Vagina (tissue), 2 donors: ENCODE measurements at places on chromosomes 6 and 20.

- no peak overlapping the region for H3K27ac ChIP-seq
- H3K36me3 ChIP-seq: no peaks in the 10 kb centered on the region
- no peak overlapping the region for H3K4me3 ChIP-seq
- DNase-seq: no peak
These were observed 122.2 kb downstream of the KIF16B start for GRCh38 chr20:16451001-16451400.

- H3K36me3 ChIP-seq: no peaks in the 10 kb centered on the region
- DNase-seq: no peak
- H3K27ac ChIP-seq: no peak overlapping the region
These were observed 34.9 kb upstream of the LOC128125822 start for GRCh38 chr6:63537201-63537958.

- no peaks in the 10 kb centered on the region for H3K36me3 ChIP-seq
- H3K27me3 ChIP-seq: no peaks in the 10 kb centered on the region
- no peak overlapping the region for H3K4me3 ChIP-seq
- no peak for DNase-seq
- H3K27ac ChIP-seq: no peak overlapping the region
- no peaks in the 10 kb centered on the region for H3K4me1 ChIP-seq
These were observed 165.3 kb downstream of the CDH4 start for GRCh38 chr20:61417221-61417941.

DNA sequence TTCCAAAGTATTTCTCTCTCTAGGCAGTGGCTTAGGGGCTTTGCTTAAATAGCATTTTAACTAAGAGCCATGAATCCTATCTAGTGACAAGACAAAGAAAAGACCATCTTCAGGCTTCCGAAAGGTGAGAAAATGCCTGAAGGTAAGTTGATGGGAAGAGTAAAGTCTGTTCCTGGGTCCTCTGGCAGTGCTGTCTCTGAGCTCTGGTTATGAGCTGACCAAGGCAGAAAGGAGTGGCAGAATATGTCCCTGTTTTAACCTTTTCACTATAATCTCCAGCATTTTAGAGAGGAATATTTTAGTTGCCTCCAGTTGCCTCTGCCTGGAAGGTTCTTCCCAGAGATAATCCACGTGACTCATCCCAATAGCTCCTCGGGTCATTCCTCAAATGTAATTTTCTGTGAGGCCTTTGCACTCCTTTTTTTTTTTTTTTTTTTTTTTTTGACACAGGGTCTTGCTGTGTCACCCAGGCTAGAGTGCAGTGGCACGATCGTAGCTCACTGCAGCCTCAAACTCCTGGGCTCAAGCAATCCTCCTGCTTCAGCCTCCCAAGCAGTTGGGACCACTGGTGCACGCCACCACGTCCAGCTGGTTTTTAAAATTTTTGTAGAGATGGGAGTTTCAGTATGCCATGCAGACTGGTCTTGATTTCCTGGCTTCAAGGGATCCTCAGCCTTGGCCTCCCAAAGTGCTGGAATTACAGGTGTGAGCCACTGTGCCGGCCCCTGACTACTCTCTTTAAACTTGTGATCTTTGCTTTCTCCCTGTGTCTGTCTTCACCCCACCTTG is 3.7 kb upstream of the ARMH2 start:
- no peaks in the 10 kb centered on the region for H3K4me1 ChIP-seq
- H3K4me3 ChIP-seq: no peak overlapping the region
- no peak overlapping the region for H3K27ac ChIP-seq
- peaks cover 9% of the 10 kb centered on the region for H3K36me3 ChIP-seq

DNA sequence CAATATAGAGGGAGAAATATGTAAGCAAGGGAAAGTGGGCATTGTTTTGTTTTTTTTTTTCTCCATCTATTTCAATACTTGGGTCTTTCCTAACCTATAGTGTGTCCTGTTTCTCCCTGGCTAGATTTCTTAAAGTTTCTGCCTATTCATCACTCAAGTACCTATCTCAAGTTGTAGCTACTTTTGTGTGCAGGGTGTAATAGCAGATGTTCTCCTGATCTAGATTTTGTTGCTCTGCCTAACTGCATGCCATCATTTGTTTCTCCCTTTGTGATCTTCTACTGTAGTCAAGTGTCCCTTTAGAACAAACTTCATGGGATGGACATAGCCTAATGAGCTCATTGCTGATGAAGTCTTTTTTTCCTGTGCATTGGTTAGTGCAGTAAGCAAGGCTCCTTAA is 45.8 kb downstream of the TOP1 start:
- no peak overlapping the region for H3K27ac ChIP-seq
- H3K27me3 ChIP-seq: no peaks in the 10 kb centered on the region
- no peak for DNase-seq
- peaks cover 74% of the 10 kb centered on the region for H3K4me1 ChIP-seq
- H3K36me3 ChIP-seq: no peaks in the 10 kb centered on the region
- H3K4me3 ChIP-seq: no peak overlapping the region

DNA sequence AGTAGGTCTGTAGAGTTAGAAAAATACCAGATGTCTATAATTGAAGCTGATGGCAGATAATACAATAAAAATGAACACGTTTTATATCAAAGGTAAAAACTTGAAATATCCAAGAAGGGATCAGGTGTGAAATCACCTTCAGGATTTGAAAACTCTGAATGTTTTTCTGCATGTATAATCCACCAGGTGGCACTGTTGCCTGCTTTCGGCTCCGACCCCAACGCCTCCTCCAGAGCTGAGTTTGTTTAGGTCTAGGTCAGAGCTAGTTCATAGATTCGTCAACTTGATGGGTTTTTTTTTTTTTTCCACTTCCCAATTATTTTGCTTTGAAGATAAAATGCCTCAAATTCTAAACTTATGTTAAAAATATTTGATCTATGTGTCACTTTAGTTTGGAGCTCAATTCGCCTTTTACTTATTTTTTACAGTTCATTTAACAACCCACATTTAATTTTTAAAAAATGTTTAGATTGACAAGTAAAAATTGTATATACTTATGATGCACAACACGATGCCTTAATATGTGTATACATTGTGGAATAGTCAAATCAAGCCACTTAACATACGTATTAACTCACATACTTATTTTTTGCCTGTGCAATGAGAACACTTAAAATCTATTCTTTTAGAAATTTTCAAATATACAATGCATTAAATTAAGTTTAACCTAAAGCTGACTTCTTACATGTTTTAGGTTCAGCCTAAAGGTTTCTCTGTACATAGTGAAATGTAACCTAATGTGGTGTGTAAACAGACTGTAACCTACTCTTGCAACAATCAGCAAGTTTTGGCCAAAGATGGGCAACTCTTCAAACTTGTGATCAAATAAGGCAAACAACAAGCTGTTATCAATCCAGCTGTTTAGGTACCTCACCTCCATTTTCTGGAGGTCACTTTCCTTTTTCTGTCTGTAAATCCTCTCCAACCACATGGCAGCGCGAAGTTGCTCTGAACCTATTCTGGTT is 39.4 kb upstream of the ENPP4 start:
- no peak overlapping the region for H3K4me3 ChIP-seq
- no peaks in the 10 kb centered on the region for H3K36me3 ChIP-seq
- no peak for DNase-seq
- no peaks in the 10 kb centered on the region for H3K27me3 ChIP-seq
- H3K4me1 ChIP-seq: no peaks in the 10 kb centered on the region

- no peak overlapping the region for H3K27ac ChIP-seq
- H3K4me3 ChIP-seq: no peak overlapping the region
- no peak for DNase-seq
- no peaks in the 10 kb centered on the region for H3K36me3 ChIP-seq
- H3K4me1 ChIP-seq: no peaks in the 10 kb centered on the region
These were observed 103.6 kb downstream of the PAX1 start for GRCh38 chr20:21808863-21809664.

GRCh38 chr6:131958542-131959470 is 7.6 kb upstream of the CCN2 start:
- peaks cover 7% of the 10 kb centered on the region for H3K4me1 ChIP-seq
- DNase-seq: no peak
- H3K27me3 ChIP-seq: no peaks in the 10 kb centered on the region

GRCh38 chr6:108350528-108350927 is 55.7 kb downstream of the AFG1L start:
- H3K4me1 ChIP-seq: no peaks in the 10 kb centered on the region
- no peaks in the 10 kb centered on the region for H3K36me3 ChIP-seq
- H3K4me3 ChIP-seq: no peak overlapping the region
- DNase-seq: no peak
- no peaks in the 10 kb centered on the region for H3K27me3 ChIP-seq

- no peaks in the 10 kb centered on the region for H3K36me3 ChIP-seq
- no peak overlapping the region for H3K4me3 ChIP-seq
- peaks cover 15% of the 10 kb centered on the region for H3K4me1 ChIP-seq
- H3K27me3 ChIP-seq: no peaks in the 10 kb centered on the region
These were observed 202.5 kb upstream of the GMDS start for GRCh38 chr6:2447931-2448330.

GRCh38 chr6:99618649-99619408 is 12.2 kb downstream of the PRDM13 start:
- H3K27ac ChIP-seq: no peak overlapping the region
- DNase-seq: no peak
- no peak overlapping the region for H3K4me3 ChIP-seq
- peaks cover 11% of the 10 kb centered on the region for H3K4me1 ChIP-seq

DNA sequence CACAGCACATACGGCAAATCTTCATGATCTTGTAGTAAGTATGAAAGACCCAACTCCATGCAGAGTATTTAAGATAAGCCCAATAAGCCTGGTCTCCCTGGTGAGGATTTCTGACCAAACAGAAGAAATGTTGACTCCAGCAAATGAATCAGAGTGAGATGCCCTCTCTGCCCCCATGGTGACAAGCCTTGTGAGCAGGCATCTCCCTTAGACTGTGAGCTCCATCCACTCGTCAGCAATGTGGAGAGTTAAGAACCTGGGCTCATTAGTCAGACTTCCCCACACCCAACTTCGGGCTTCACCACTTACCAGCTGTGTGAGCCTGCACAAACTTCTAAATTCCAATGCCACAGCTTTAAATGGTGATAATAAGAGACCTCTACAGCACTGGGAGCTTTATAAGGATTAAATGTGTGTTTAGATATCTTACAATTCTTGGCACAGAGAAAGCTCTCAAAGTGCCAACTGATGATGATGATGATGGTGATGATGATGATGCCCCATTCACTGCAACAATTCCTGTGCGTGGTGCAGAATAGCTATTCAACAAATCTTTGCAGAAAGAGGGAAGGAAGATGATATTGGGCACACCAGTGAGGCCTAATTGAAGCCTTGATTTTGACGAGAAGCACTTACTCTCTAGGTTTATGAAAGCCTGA is 253.4 kb upstream of the TAB2 start:
- H3K27ac ChIP-seq: no peak overlapping the region
- no peak overlapping the region for H3K4me3 ChIP-seq
- H3K36me3 ChIP-seq: no peaks in the 10 kb centered on the region
- H3K27me3 ChIP-seq: no peaks in the 10 kb centered on the region
- DNase-seq: no peak
- H3K4me1 ChIP-seq: peaks cover 15% of the 10 kb centered on the region

DNA sequence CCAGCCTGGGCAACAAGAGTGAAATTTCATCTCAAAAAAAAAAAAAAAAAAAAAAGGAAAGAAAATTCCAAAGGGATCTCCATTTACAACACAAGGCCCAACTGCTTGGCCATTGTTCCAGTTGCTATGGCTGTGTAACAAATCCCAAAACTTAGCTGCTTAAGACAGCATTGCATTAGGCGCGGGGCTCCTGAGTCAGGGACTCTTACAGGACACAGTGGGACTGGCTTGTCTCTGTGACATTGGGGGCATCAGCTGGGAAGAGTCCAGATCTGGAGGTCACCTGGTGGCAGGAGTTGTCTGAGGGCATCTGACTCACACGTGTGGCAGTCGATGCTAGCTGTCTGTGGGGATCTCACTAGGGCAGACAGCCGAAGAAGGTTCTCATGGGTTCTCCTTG is 35.6 kb downstream of the TTLL9 start:
- H3K27ac ChIP-seq: no peak overlapping the region
- no peaks in the 10 kb centered on the region for H3K4me1 ChIP-seq
- no peak overlapping the region for H3K4me3 ChIP-seq
- no peaks in the 10 kb centered on the region for H3K27me3 ChIP-seq

- DNase-seq: no peak
- no peak overlapping the region for H3K27ac ChIP-seq
These were observed 208.7 kb upstream of the PRND start for GRCh38 chr20:4512891-4513550.

DNA sequence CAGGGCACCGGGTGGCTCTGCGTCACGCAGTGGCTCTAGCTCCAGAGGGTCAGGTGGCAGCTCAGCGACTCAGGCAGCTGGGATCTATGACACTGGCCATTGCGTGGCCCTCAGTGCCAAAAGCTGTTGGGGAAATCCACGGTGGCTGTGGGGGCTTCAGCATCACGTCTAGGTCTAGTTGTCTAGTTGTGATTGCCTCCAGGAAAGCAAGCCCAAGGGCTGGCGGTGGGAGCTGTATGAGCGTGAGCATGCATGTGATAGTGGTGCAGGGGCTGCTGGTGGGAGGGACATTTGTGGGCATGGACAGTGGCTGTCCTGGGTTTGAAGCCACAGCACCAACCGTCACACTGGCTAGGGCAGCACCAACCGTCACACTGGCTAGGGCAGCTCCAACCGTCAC is 191.4 kb downstream of the THBS2 start:
- no peak for DNase-seq
- no peak overlapping the region for H3K27ac ChIP-seq

GRCh38 chr6:46539866-46540265 is 48.6 kb upstream of the RCAN2 start:
- no peaks in the 10 kb centered on the region for H3K36me3 ChIP-seq
- no peak for DNase-seq
- no peak overlapping the region for H3K27ac ChIP-seq
- no peaks in the 10 kb centered on the region for H3K4me1 ChIP-seq

DNA sequence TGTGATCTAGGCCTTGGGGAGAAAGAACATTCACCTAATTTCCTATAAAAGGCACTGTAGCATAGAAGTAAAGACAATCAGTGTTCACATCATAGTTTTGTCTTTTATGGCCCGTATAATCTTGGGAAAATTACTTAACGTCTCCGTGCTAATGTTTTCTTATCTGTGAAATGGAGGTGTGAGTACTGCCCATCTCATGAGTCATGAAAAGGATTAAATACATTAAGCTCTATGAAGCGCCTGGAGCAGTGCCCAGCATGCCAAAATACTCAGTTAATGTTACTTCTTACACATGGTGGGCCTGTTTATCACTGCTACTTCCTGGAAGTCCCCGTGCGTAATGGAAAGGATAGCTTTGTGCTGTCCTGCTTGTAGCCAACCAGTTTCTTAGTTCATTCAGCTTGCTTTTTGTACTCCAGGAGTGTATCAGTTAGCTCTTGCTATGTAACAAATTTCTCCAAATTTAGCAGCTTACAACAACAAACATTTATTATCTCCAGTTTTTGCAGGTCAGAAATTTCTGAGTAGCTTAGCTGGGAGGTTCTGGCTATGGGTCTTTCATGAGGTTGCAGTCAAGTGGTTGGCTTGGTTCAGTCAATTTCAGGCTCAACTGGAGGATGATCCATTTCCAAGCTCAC is 103.6 kb upstream of the BMP2 start:
- no peak overlapping the region for H3K27ac ChIP-seq
- no peak for DNase-seq
- no peak overlapping the region for H3K4me3 ChIP-seq
- no peaks in the 10 kb centered on the region for H3K27me3 ChIP-seq
